ENCODE measurements at places on chromosomes 5 and 9.

GRCh38 chr9:110156902-110157301 lies 51.1 kb downstream of the C9orf152 start:
- no peak for DNase-seq

GRCh38 chr5:3351581-3352442 lies 243.8 kb upstream of the IRX1 start:
- no peak for DNase-seq

DNA sequence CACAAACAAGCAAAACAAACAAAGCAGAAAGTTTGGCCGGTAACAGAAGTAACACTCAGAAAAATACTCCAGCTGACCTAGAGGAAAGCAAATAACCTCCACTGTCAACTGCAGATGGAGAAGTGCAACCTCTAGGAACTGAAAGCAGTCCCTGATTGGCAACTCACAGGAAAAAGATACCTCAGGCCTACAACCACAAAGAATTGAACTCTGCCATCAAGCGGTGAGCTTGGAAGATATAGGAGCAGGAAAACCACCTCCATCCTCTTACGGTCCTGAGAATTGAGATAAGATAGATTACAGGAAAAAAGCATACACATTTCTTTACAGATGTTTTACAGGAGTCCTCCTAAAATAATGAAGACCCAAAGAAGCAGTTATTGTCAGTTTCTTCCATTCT lies 184.5 kb downstream of the PDZD2 start:
- no peak for DNase-seq

DNA sequence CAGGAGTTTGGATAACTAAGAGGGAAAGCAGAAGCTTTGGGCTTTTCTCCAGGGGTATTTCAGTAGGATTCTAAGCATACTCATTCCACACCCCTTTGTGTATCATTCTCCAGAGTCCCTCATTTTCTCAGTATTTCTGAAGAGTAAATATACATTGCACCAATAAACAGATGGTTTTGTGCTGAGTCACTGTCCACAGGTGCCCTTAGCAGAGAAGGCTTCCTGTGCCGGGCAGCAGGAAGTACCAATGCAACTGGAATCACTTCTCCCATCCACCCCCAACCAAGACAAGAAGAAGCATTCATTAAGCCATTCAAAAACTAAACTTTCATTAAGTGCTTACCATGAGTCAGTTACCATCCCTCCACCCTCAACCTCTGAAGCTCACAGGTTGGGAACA lies 3.6 kb upstream of the CCNJL start:
- DNase-seq, result no peak

- DNase-seq, result no peak
Measured at GRCh38 chr5:133845271-133845670, 123.2 kb downstream of the C5orf15 start.

GRCh38 chr5:167485061-167485774 lies 806.2 kb upstream of the WWC1 start:
- no peak for DNase-seq

GRCh38 chr9:630817-631216 lies 210.7 kb upstream of the DMRT1 start:
- DNase-seq, result no peak

GRCh38 chr9:136588663-136589464 lies 43.0 kb upstream of the NOTCH1 start:
- DNase-seq, result no peak

GRCh38 chr5:170451747-170452365 lies 52.0 kb upstream of the KCNIP1 start:
- no peak for DNase-seq

GRCh38 chr5:6718161-6718681 lies 5.0 kb downstream of the TENT4A start:
- DNase-seq, result no peak

GRCh38 chr5:36209664-36210063 lies 32.1 kb downstream of the NADK2 start:
- no peak for DNase-seq

GRCh38 chr9:98738741-98739140 lies 30.0 kb upstream of the GABBR2 start:
- DNase-seq, result no peak

DNA sequence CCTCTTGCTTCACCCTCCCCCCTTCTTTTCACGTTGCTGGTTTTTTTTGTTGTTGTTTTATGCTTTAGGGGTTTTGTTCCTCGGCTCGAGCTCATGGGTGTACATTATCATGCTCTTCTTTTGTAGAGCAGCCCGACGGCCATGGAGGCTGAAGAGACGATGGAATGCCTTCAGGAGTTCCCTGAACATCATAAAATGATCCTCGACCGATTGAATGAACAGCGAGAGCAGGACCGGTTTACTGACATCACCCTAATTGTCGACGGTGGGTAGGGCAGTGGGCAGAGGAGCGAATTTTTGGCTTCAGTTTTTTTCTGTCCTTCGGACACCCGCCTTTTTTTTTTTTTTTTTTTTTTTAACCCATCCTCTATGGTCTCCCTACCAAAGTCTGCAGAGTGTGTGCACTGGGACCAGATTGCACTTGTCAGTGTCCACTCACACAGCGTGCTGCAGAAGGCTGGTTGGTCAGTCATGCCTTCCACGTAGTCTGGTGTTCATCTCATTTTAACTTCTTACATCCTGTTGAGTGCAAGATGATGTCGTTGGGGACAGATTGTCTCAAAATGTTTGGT lies 1.3 kb downstream of the ZNF131 start:
- no peak for DNase-seq
